ENCODE measurements at places on chromosomes 6 and 20.

DNA sequence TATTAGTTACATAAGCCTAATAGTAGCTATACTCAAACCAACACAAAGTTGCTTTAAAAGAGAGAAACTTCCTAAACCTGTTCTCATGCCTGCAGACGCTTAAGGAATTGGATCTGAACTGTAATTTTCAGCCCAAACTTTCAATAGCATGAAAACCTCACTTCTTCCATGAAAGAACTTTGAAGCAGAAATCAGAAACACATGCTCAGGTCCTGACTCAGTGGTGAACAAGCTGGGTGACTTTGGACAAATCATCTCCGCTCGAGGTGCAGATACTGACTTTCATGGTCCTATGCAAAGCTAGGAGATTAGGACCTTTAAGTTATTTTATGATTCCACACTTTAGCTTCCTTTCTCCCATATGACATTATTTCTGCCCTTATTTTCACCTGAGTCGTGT, 36.5 kb downstream of the NOX3 start:
- peak; percentile 22 for DNase-seq

- no peak for DNase-seq
Measured at GRCh38 chr20:19811231-19811630, 53.2 kb downstream of the RIN2 start.

DNA sequence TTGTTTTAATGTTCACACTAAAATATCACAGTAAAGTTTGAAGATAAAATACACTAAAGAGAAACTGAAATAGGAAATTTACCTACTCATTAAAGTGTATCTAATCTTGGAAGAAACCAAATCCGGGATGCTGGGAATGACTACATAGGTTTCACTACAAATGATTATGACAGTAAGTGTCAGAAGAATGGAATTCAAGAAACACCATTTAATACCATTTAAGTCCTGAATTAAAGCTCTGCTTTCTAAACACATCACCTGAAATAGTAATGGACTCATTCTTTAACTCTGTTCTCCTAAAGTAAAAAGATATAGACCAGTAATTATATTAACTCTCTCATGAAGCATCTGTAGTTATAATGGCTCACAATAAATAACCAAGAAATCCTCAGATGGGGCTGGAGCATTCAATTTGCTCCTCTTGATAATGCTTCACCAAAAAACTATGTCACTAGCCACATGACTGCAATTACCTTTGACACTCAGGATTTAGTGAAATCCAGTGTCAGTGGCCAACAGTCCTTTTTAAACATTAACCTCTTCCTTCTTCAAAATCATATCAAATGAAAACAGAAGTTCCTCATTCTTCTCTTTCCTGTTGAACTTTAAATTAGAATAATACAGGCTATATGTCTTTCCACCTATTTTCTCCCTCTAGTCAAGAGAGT, 41.4 kb downstream of the MAP7 start:
- no peak for DNase-seq

DNA sequence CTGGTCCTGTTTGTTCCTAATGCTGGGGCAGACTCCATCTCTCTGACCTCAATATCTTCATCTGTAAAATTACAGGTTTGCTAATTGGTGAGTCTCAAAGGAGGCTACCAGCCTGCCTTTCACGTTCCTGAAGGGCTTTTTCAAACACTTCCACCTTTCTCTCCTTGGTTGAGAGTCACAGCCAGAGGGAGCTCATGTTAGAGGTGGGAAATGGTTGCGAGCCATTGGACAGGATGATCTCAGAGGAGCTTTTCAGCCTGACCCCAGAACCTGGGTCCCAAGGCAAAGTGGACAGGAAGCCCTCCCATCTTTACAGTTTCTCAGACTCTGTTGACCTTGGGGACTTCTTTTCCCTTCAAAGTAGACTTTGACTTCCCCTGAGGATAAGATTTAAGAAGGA, 37.6 kb downstream of the NDUFAF5 start:
- no peak for DNase-seq

GRCh38 chr6:37640786-37641395, 56.8 kb downstream of the MDGA1 start:
- no peak for DNase-seq

- DNase-seq = peak; percentile 80
Measured at GRCh38 chr6:159098636-159099106, 53.9 kb upstream of the TAGAP start.

DNA sequence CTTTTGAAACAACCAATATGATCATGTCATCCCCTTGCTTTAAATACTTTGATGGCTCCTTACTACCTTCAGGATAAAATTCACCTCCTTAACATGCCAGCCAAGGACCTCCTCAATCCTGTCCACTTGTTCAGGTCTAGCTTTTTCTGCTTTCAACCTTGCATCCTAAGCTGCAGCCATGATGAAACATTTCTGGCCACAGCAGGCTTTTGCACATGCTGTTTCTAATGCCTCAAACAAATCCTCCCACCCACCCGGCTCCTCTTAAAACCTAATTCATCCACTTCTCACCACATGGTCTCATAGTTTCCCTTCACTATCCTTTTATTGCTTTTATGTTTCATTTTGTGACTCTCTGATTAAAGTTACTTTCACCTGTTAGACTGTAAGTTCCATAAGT, 124.6 kb downstream of the MYB start:
- DNase-seq = no peak

Measured in activated CD4-positive, alpha-beta T cell treated with anti-CD3 and anti-CD28 coated beads for 36 hours (primary cell).